ENCODE measurements at places on chromosomes 3 and 15.

GRCh38 chr15:73367624-73368300 is 996 bp downstream of the HCN4 start:
- DNase-seq = no peak

DNA sequence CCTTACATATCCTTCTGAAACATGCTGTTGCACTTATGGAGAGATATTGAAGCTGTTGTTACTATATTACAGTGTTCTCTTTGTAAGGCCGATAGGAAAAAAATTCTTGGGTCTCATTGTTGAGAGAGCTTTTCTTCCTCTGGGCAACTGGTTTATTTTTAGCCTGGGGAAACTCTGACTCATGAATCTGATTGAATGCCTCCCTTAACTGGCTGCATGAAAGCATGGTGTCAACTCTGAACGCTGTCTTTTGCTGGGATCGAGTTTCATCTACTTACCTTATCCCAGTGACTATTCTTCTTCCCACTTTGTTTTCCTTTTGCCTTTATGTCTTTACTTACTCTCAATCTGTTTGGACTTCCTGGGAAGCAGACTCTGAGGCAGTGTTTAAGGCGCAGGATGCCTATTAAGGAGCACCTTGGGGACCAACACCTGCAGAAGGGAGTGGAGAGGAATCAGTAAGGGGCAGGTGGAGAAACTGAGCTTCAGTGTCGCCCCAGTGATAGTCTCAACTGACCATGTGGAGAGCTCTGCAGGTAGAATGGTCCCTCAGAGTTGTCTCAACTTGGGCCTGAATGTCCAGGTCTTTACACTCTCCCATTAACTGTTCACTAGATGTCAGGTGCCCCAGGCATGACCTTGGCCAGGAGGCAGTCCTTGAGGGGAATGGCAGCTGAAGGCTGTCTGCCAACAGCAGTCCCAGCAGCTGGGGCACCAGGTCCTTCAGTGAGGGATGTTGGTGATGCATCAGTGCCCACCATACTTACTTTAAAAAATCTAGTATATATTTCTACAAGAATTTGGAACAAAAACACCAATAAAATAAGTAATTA is 88.9 kb upstream of the CCNL1 start:
- DNase-seq = no peak

DNA sequence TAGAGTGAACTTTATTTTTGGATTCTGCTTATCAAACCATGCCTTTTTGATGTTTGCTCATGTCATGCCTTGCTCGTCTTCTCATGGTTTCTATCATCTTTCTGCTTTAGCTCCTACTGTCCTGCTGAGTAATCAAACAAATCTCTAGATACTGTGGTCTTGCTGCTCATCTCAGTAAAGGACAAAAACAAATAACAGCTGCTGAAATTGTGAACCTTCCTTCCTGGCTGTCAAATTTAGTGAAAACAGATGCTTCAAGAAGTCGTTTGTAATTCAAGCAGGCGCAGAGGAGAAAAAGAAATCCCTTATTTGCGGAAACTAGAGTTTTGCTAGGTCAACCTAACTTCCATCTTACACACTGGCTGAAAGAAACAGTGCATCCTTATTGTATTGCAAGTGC is 616.1 kb upstream of the ALCAM start:
- DNase-seq = no peak

GRCh38 chr3:31086698-31087097 is 192.2 kb upstream of the GADL1 start:
- no peak for DNase-seq

- DNase-seq = no peak
Measured at GRCh38 chr15:33218071-33218491, 23.6 kb upstream of the FMN1 start.

- DNase-seq = no peak
Measured at GRCh38 chr3:55483196-55484095, 3.7 kb downstream of the WNT5A start.

GRCh38 chr15:80669663-80670273 is 25.3 kb upstream of the ABHD17C start:
- no peak for DNase-seq

GRCh38 chr3:172530566-172530965 is 7.3 kb upstream of the TNFSF10 start:
- DNase-seq = peak; percentile 21

GRCh38 chr15:79582650-79583049 is 150.5 kb downstream of the MINAR1 start:
- DNase-seq = no peak

GRCh38 chr15:64944961-64945360 is 33.3 kb downstream of the ANKDD1A start:
- no peak for DNase-seq

- DNase-seq = no peak
Measured at GRCh38 chr15:39465843-39466749, 114.8 kb upstream of the THBS1 start.

- DNase-seq = peak; percentile 39
Measured at GRCh38 chr3:194322678-194323211, 28.4 kb downstream of the CPN2 start.

GRCh38 chr3:60803216-60804173 is 447.8 kb downstream of the FHIT start:
- DNase-seq = no peak

- DNase-seq = no peak
Measured at GRCh38 chr15:40340740-40341400, at the start of gene CCDC9B. Gene CCDC9B, minus strand, starts transcription at chr15:40340939. Its CDS starts 120 bp downstream, at chr15:40340819.

- DNase-seq = no peak
Measured at GRCh38 chr15:74417225-74417624, 16.5 kb downstream of the SEMA7A start.

DNA sequence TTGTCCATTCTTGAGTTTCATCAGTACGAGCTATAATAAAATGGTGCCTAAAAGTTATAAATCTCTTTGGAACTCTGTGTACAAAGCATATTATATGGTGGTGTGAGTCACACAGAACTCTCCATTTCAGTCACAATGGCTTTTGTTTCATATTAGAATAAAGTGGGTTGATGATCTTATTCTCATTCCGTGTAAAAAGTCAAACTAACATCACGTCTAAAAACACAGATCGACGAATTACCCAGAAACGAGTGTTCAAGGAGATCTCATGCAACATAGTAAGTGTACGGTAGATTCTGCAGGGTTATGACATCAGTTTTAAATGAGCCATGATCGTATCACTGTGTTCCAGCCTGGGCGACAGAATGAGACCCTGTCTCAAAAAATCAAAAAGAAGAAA is 122.4 kb downstream of the FOXP1 start:
- DNase-seq = no peak

- no peak for DNase-seq
Measured at GRCh38 chr3:15495461-15496340, 25.8 kb downstream of the COLQ start.

DNA sequence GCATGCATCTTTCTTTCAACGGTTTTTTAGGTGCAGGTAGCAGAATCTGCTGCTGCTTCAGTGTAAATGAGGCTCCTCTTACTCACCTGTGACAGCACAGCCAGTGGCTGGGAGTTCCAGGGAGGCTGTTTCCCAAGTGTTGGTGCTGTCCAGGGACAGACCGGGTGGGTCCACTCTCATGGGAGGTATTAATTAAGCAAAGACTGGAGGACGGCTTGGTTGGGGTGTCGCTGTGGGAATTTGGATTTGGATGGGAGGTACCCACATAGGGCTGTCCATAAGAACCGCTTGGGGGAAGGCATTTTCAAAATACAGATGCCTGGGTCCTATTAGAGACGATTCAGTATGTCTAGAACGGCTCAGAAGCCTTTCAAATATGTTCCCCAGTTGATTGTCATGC is 42.9 kb downstream of the SV2B start:
- no peak for DNase-seq

GRCh38 chr15:64454282-64454681 is 6.1 kb upstream of the ZNF609 start:
- DNase-seq = no peak

GRCh38 chr3:47432673-47433072 is 43.1 kb downstream of the SCAP start:
- DNase-seq = no peak

- DNase-seq = no peak
Measured at GRCh38 chr3:21789730-21790129, 38.7 kb upstream of the ZNF385D start.

DNA sequence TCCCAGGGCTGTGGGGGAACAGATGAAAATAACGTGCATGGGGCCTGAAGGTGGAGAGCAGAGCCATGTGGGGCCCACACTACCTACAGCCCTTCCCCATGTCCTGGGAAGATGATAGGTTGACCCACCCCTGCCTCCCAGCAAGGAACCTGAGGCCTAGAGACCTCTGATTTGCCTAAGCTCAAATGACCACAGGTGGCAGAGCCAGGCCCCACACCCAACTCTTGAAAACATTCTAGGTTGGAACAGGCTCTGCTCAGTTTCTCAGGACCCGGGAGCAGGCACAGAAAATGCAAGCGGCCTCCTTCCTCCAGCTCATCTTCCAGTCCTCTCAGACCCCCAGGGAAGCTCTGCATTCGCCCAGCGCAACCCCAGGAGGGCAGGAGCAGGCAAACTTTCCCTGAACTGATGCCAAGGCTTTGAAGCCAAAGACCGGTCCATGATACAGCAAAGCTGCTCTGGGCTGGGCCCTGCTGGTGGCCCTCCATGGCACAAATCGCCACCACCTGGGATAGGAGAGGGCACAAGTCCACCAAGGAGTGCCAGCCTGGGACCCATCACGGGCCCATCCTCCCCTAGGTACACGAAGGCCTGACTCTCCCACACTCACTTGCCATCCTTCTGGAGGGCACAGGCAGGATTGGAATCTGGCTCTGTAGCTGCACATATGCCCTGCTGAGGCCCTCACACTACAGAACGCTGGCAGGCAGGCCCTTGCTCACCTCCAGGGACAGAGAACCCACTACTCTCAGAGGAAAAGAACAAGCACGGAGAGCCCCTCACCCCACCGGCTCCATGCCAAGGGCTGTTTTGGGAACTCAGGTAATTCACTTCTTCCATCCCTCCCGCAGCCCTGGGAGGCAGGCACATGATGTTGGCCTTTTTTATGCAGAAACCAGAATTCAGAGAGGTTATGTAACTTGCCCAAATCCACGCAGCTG is 51.0 kb upstream of the FURIN start:
- no peak for DNase-seq

GRCh38 chr15:40008061-40008765 is 30.8 kb downstream of the SRP14 start:
- DNase-seq = no peak

DNA sequence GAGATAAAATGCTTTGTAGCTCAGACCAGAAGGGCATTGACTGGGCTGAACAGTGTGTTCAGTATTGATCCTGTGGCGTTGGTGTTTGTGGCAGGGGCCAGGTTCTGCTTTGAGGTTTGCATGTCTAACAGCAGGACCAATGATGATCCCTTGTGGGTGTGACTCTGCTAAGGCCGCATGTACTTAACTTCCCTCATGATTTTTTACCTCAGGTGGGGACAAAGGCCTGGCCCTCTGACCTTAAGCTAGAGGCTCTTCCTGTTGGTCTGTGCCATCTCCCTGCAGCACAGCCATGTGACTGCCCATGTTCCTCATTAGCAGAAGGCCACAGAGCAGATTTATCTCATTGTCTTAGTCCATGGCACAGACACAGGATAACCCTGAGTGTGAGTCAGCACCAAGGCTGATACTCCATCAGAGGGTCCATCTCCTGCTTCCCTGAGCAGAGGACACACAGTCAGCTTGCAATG is 34.3 kb upstream of the BSN start:
- no peak for DNase-seq

- DNase-seq = no peak
Measured at GRCh38 chr3:112497897-112498548, 1.2 kb downstream of the BTLA start.

GRCh38 chr3:101665851-101666250 is 11.1 kb downstream of the ZBTB11 start:
- DNase-seq = no peak

DNA sequence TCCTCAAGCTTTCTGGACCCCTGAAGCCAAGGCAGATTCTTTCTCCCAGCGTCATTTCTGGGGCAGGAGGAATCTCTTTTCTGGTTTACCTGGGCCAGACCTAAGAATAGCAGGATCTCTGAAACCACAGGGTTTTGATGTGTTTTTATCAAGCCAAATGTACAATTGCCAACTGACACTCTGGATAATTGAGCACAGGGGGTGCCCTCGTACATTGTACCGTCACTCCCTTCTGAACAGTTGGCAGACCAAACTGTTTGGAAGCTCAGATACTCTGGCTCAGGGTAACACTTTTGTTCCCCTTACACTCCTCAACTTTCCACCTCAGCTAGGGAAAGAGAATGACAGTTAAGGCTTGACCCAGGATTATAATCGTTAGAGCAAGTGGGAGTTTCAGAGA is 49.9 kb downstream of the ASTE1 start:
- no peak for DNase-seq

- DNase-seq = no peak
Measured at GRCh38 chr15:58856086-58856485, 77.4 kb downstream of the SLTM start.

DNA sequence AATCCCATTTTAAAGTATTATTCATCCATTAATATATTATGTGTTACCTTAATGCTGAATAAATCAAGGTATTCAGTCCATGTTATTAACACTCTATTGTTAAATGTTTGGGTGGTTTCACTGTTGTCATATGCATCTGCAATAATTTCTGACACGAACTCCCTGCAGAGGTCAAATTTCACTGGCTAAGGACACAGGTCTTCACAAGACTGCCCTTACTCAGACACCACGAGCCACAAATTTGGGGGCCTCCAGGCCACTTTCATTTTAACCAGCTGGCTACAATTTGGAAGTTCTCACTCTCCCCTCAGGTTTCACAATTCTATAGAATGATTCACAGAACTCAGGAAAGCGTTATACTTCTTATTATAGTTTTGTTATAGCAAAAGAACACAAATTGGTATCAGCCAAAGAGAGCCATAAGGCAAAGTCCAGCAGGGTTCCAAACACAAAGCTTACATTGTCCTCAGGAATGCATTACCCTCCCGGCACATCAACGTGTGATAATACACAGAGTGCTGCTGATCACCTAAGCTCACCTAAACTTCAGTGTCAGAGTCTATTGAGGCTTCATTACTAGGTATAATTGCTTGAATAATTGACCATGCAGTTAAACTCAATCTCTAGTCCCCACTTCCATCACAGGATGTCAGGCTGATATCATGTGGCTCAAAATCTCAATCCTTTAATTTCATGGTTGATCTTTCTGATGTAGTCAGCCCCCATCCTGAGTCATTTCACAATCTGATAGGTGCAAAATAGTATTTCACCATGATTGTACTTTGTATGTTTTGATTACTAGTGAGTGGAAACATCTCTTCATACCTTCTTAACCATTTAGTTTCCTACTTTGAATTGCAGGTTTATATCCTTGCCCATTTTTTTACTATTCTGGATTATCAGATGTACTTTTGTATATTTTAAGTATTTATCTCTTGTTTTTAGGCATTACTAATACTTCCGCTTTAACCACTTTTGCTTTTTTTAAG is 441.4 kb upstream of the AGTR1 start:
- no peak for DNase-seq

All from stimulated activated naive CD8-positive, alpha-beta T cell treated with anti-CD3 and anti-CD28 coated beads, Interleukin-15, Interleukin-2, amounts not matched to agents 100 U/mL and 50 U/mL, for 24 hours (primary cell).